B cell (primary cell): ENCODE measurements at places on chromosomes 7 and 10. TPM values are rescaled to one million over a fixed set of nuclear protein-coding genes. Genes with fewer than 3 reads are reported as not detected.

DNA sequence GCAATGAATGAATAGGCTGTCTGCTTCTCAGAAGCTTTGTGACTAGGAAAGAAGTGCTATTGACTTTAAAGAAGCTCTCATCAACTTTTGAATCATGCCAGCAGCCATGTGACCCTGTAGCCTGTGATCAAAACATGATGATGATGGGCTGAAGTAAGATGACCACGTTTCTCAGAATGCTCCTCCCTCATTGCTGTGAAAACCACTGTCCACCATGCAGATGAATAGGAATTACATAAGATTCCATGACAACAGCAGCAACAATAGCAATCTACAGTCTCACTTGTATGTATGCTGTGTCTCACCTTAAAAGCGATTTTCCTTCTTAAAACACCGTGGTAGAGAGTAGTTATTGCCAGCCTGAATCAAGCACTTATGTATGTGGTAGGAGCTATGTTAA lies 228.4 kb downstream of the TRIL start:
- DNase-seq, result no peak

- no peak for DNase-seq
Observed at GRCh38 chr10:49335364-49335972, 36.5 kb downstream of the C10orf71 start.

The CHST12 gene
- 25.4 TPM in 2 replicates for total RNA-seq

- no peak for DNase-seq
Observed at GRCh38 chr7:90593205-90593604, 2.9 kb upstream of the CDK14 start.

- no peak for DNase-seq
Observed at GRCh38 chr7:140899883-140900282, 24.8 kb downstream of the BRAF start.

- peak; percentile 83 for DNase-seq
Observed at GRCh38 chr10:35336084-35336831, at the start of gene CCNY. Gene CCNY, plus strand, starts transcription at chr10:35336509. Its CDS starts 545 bp downstream, at chr10:35337054.
